ENCODE measurements at places on chromosomes 6 and 20.

GRCh38 chr6:165920896-165921671 is 246.6 kb downstream of the TBXT start:
- DNase-seq = no peak

- DNase-seq = no peak
These were observed 117.6 kb downstream of the MYLK4 start for GRCh38 chr6:2632976-2633584.

DNA sequence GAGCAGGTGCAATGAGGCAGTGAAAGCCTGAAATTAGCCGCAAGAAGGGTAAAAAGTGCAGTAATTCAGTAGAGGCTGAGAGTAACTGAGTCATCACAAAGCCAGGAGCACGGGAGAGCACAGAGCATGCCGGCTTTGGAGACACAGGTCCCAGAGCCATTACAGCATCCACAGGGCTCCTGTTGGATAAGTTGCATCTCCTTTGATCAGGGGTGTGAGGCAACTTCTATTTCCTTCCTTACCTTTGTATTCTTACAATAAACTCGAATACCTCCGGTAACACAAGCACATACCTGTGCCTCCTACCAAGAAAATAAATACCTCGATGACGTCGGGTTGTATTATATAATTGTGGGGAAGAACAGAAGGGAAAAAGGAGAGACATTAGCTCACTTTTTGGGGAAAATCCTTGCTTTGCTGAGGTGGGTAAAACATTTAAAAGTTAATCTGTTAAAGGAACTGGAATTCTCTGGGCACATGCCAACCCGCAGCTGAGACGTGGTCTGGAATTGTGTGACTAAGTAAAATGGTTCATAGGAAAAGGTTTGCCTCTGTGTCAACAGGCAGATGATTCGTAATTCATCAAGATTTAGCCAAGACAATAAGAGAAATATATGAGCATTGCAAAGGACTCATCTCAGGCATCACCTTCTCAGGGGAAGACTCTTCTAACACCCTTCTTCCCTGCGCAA is 360.7 kb upstream of the ZFP64 start:
- DNase-seq = peak; percentile 100

DNA sequence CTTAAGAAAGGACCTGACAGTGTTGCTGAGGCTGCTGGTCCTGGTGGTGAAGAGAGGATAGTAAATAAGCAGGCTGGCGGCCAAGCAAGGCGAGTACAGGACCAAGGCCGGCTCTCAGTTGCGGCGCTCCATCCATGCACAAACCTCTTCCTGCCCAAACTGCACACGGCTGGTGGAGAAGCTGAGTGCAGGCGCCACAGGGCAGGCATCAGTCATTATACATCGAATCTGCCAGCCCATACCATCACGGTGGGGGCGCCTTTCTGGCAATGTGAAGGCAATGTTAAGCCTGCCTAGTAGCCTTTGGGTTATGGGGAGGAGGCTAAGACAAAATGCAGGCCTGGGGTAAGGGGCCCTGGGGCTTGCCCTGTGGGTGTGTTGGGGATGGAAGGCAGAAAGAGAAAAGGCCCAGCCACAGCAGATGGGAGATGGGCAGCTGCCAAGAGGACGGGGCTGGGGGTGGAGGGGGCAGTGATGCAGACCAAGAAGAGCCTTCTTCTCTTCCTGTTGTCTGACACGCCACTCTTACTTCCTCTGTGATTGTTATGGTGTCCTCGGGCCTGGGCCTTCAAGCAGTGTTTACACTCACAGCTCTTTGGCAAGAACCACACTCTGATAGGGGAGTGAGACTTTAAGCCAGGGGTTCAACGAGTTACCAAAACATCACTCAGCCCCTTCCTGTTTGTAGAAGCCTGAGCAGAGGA is 20.3 kb upstream of the KCNK16 start:
- DNase-seq = no peak

DNA sequence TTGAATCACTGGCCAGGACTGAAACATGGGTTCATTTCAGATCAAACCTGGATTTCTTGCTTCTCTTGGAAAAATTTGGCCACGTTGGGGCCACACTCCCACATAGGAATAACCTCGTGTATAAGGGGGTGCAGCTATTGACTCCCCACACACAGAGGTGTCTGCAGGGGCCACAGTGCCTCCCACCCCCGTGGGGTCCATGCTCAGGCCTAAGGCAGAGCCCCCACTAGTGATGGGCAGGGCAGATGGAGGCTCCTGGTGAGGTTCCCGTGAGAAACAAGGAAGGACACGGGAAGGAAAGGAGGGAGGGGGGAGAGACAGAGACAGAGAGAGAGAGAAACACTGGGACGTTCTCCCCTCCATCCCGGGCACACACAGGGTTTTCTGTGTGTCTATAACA is 230.5 kb downstream of the ERMARD start:
- DNase-seq = no peak

Data from HS-5 (cell line).